HFF-Myc (cell line): ENCODE measurements at places on chromosomes 5 and 9.

DNA sequence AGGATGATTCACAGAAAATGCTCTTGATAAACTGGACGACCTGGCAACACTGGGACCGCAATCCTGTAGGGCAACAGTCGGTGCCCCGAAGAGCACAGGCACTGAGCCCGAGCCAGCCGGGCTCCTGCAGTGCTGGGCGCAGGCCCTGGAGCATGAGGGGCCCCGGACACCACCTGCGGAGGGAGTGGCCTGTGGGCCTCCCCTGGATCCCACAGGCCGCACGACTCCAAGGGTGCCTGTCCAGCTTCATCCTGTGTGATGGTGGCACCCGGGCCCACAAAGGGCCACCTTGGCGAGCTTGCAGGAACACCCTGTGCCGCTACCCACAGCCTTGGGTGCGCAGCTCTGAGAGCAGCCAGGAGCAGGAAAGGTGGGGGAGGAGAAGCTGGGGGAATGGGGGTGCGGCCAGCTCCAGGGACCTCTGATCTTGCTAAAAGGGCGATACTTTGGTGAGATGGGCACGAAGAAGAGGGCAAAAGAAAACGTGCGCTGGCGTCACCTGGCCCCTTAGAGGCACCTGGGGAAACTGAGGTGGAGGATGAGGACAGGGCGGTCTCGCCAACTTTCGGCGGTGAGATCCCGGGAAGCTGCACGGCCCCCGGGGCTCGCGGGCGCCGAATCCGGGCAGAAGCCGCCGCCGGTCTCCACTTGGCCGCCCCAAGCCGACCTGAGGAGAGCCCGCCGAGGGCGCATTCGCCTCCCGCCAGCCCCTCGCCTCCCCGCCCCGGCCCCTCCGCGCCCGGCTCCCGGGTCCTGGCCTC is 722 bp downstream of the TBC1D9B start:
- DNase-seq = no peak

DNA sequence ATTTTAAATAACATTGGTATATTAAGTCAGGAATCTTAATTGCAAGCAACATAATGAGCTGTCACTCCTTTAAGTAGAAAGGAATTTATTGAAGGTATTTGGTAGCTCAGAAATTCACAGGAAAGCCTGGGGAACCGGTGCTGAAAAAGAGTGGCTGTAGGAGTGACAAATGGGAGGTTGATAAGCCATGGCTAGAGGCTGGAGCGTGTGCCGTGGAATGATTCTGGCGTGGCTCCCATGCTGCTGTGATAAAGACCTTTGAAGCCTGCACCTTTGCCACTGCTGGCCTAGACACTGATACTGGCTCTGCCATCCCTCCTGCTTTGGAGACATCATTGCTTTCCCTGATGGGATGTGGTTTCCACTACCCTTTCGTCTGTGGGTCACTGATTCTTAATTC is 65.7 kb upstream of the ATG10 start:
- no peak for DNase-seq

GRCh38 chr9:130023144-130023787 is 19.7 kb downstream of the FNBP1 start:
- DNase-seq = no peak

DNA sequence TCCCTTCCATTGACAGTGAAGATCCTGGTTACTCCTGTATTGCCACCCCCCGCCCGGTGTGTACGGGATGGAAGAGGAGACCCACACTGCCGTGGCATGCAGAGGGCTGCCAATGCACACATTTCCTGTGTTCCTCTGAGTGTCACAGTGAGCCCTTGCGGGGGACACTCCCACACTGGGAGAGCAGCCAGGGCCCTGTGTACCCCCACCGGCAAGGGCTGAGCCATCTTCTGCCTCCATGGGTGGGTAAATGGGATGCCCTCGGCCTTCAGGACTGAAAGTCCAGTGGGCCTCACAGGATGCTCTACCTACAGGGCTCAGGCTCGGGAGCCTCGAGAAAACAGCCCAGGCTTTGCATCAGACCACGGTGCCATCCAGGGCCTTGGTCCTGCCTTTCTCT is 18.1 kb downstream of the IRX1 start:
- no peak for DNase-seq

GRCh38 chr5:141753971-141754713 is 72.1 kb upstream of the ARAP3 start:
- DNase-seq = no peak
